ENCODE measurements at places on chromosomes 4 and X.

- no peak for DNase-seq
These were observed 365.4 kb upstream of the EPHA5 start for GRCh38 chr4:66035701-66036100.

DNA sequence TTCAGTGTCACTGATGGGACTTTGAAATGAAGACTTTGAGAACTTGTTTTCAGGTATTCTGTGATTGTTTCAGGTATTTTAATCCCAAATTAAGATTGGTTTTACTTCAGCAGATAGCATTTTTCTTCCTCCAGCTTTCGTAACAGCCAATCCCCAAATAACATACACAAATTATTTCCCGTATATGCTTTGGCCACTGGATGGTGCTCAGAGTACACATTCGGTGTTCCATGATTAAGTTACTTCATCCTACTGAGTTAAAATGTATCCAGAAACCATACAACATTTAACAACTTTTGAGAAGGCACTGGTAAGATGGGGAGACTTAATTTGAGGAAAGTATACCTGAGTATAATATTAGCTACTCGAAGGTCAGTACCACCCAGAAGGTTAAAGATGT is 233.4 kb upstream of the FAM47A start:
- peak; percentile 4 for DNase-seq

GRCh38 chrX:34658326-34658725 is 1.2 kb upstream of the TMEM47 start:
- no peak for DNase-seq

GRCh38 chr4:173074501-173074946 is 94.1 kb upstream of the GALNT7 start:
- DNase-seq: peak; percentile 35

DNA sequence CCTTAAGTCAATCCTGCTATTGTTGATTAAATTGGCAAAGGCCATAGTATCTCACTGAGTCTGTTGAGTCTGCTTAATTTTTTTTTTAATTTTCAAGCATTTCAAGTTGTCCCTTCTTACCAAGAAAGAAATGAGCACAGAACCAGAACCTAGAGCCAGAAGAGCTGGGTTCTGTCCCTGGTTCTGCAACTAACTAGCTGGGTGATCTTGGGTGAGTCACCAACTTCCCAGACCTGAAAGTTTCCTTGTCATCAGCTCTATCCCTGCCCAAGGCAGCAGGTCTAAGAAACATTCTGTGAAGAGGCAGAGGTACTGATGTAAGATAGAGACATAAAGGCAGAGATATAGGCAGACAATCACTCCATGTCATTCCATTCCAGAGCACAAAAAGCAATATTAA is 17.3 kb downstream of the TEC start:
- DNase-seq: no peak

- no peak for DNase-seq
These were observed 6.1 kb downstream of the LIAS start for GRCh38 chr4:39464886-39465501.

GRCh38 chr4:16021804-16022560 is 59.0 kb upstream of the FGFBP2 start:
- no peak for DNase-seq

- DNase-seq: no peak
These were observed 172.1 kb upstream of the MAGEE2 start for GRCh38 chrX:75957107-75957610.

- no peak for DNase-seq
These were observed 703 bp downstream of the KCNIP4 start for GRCh38 chr4:21947791-21948346.

DNA sequence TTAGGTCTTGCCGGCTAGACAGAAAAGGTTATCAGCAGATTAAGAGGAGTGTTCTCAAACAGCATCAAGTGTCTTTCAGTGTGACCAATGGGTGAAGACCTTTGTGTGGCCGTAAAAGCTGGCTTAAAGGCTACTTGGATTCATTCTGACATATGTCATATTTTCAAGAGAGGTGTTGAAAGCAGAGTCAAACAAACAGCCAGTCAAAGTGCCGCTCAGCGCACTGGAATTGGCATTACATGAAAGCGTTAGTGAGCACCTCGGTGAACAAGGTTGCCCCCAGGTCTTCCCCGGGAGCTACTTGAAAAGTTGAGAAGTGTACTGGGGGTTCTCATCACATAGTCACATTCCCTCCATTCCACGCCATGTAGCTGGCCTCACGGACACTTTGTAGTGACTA is 148.9 kb downstream of the SOX3 start:
- DNase-seq: no peak

GRCh38 chr4:186095406-186095805 is 9.1 kb upstream of the FAM149A start:
- DNase-seq: no peak

GRCh38 chrX:73213734-73214425 is 771 bp downstream of the NAP1L2 start:
- no peak for DNase-seq

DNA sequence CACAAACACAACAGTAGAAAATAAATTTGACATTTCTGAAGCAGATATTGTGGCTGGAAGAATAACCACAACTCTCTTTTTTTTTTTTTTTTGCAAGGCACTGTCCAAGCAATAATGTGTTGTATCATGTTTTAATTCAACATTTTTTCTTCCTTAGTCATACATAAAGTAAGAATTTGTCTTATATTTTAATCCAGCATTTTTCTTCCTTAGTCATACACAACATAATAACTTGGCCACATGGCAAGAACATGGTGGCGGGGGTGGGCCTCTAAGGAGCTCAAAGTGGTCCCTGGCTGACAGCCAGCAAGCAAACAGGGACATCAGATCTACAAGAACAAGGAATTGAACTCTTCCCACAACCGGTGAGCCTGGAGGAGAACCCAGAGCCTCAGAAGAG is 20.2 kb downstream of the FBXW7 start:
- no peak for DNase-seq

DNA sequence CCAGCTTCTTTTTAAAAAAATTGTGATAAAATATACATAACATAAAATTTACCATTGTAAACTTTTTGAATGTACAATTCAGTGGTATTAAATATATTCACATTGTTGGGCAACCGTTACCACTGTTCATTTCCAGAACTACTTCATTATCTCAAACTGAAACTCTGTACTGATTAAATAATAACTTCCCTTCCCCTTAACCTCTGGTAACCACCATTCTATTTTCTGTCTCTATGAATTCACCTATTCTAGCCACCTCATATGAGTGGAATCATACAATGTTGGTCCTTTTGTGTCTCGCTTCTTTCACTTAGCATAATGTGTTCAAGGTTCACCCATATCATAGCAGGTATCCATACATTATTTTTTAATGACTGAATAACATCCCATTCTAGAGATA is 8.3 kb downstream of the GPR50 start:
- DNase-seq: no peak

DNA sequence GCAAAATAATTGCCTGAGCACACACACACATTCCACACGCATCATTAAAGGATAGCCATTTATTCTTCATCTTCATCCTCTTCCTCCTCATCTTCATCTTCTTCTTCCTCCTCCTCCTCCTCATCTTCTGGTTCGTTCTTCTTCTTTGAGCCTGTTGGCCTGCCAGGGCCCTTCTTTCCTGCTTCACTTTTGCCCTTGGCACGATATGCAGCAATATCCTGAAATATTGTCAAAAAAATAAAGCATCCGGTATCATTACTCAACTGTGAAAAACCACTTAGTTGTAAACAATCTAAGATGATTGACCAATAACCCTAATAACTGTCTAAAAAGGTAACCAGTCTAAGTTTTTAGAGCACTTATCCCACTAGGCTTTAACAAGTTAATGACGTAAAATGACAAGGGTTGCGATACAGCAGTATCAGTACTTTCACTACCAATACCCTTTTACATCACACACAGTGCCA is 2.1 kb downstream of the HMGB2 start:
- peak; percentile 57 for DNase-seq

- no peak for DNase-seq
These were observed 51.0 kb downstream of the KDR start for GRCh38 chr4:55074386-55074785.

- peak; percentile 28 for DNase-seq
These were observed 106.2 kb upstream of the RAPGEF2 start for GRCh38 chr4:158996669-158997074.

DNA sequence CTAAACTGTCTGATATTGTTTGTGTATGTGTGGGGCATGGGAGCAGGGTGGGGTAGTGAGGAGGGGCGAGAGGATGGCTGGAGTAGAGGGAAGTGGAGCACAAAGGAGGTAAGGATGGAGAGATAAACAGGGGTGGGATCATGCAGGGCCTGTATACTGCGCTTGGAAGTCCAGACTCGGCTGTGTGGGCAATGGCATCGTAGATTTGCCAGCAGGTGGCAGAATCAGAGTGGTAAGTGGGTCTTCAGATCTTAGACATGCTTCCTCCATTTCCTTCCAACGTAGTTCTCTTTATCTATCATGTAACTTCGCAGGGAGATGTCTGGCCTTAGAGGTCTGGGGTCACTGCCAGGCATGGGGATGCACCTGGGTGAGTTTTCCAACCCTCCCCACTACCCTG is 155.5 kb downstream of the PDGFRA start:
- peak; percentile 59 for DNase-seq

- peak; percentile 84 for DNase-seq
These were observed 49.1 kb upstream of the DHRSX start for GRCh38 chrX:2549876-2550275.

DNA sequence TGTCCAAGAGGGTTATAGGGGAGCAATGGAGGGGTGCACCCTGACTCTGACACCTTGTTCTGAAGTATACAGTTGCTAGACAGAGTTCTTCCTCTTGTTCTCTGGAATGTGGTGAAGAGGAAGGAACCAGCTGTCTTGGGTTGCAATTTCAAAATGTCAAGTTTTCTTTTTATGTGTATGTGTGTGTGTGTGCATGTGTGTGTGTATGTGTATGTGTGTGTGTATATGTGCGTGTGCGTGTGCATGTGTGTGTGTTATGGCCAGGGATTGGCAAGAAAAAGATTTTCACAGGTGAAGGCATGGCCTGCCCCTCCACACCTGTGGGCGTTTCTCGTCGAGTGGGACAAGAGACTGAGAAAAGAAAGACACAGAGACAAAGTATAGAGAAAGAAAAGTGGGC is 81.6 kb upstream of the ADGRA3 start:
- DNase-seq: no peak

- DNase-seq: no peak
These were observed 51.4 kb upstream of the LRAT start for GRCh38 chr4:154692304-154692818.
